NCI-H2029 treated with DMSO at 0.1 percent for 48 hours (cell line): ENCODE measurements at places on chromosomes 4 and X.
A peak's percentile ranks its signal among the peaks of the same experiment; 100 is the strongest.

GRCh38 chr4:24799544-24800324 is 4.4 kb downstream of the SOD3 start:
- DNase-seq: no peak

DNA sequence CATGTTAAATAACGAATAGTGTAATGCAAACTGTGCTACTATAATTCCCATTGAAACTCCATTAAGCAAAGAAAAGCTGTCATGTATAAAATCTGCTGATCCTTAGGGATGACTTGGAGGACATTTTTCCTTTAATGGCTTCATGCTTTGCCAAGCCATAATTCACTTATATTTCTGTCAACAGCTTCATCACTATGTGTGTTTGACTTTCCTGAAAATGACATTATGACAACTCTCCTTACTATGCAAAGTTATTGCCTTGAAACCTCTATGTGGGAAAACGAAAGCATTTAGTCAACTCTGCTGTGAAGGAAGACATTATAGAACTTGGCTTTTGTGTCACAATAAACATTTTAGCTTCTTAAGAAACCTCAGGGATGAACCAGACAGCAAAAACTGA is 210.5 kb downstream of the GRXCR1 start:
- DNase-seq: no peak

GRCh38 chr4:56130606-56131155 is 181.9 kb downstream of the CEP135 start:
- peak; percentile 13 for DNase-seq

- peak; percentile 5 for DNase-seq
Measured at GRCh38 chrX:78139160-78140123, at the start of gene TAF9B. Gene TAF9B, minus strand, starts transcription at chrX:78139650. Its CDS starts 39 bp downstream, at chrX:78139611.

DNA sequence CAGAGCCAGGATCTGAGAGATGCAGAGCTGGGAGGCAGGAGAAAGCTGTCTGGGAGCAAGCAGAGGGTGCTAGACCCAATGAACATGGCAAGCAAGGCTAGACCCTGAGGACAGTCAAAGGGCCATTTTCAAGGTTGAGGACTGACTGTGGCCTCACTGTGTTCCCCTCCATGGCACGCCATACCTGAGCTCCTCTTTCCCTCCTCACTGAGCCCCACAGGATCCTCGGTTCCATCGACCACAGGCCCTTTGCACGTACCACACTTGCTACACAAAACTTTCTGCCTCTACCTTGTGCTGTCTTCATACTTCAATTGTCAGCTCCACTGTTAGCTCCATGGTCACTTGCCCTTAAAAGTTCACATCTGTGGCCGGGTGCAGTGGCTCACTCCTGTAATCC is 45.5 kb upstream of the CD99 start:
- DNase-seq: no peak

DNA sequence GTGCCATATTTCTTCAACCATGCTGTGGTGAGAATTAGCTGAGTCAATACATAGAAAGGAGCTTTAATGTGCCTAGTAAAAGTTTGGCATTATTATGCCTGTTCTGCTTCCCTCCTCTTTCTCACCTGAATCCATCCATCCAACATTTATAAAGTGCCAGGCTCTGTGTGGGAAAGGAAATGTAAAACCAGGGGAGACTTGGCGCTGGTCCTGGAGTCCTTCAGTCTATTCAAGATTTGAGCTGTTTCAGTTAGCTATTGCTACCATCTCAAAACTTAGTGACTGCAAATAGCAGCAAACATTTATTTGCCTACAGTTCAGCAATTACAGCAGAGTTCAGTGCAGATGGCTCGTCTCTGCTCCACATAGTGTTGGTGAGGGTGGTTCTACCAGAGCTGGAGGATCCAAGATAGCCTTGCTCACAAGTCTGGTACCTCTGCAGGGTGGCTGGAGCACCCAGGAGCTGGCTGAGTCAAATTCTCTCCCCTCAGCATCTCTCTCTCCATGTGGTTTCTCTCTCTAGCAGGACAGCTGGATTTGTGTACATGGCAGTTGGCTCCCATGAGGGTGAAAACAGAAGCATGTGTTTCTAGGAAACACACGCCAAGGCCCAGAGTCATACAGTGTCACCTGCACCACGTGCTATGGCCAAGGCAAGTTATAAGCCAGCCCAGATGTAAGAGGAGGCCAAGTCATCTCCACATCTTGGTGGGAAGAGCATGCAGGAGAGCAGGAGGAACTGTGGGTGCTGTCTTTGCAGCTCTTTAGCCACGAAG is 77.3 kb downstream of the FHDC1 start:
- no peak for DNase-seq

DNA sequence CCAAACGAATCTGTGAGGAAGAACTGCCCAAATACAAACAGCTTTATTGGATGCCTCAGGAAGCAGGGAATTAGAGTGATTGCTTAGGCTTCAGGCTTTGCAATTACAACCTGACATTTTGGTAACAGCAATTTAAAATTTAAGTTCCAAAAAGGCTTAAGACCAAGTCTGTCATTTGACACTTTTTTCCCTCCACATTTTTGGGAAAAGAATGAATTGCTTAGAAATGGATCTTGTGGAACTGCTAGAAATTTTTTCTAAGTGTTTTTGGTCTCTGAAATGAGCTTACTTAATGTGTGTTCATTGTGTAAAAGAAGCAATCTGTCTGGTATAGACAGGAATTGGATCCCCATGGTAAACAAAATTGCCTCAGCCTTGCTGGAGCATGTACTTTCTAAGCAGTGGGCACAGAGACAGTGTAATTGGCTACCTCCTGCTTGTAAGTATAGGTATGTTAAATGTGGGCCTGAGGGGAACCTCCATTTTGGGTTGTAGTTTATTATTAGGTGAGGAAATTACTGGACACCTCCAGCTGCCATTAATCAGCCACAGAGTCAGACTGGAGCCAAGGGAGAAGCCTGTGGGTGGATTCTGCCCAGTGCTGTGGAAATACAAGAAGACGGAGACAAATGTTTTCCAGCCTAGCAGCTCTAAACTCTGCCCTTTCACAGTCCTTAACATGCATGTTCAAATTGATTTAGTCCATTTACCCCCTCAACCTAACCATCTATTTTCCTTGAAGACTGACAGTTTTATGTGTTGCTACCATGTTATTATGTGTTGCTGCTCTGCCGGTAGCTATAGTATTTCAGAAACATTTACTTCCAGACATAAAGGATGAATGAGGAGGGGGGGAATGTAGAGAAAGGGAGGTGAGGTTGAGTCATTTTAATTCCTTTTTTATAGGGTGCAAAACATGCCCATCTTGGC is 473.0 kb downstream of the SPRY1 start:
- no peak for DNase-seq

DNA sequence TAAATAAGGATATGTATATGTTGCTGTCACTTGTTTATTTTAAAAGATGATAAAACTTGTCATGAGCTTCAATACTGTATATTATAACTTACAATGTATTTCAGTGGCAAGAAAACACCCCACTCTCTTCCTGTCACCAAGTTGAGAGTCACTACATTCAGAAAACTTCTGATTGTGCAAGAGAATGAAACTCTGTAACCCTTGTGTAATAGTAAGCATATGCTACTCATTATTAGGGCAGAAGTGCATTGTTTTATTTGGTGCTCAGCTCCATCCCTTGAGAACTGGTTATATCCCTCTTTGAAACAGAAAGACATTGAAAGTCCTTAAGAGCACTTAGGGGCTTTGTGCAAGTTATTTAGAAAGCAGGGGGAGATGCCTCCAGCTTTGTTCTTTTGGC is 594.5 kb downstream of the ARAP2 start:
- no peak for DNase-seq

DNA sequence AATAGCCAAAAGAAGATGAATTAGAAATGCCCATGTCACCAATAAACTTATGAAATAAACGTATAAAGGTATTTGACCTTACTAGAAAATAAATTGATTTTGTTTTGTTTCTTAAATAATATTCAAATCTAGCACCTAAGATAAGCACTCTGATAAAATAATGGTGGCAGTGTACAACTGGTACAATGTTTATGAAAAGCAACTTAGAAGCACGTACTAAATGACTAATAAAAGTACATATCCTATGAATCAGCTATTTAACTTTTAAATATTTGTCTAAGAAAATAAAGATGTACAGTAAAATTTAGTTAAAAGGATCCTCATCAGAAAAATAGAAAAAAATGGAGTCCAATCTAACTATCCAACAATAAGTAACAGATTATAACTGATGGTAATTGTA is 6.7 kb downstream of the MANBA start:
- no peak for DNase-seq

DNA sequence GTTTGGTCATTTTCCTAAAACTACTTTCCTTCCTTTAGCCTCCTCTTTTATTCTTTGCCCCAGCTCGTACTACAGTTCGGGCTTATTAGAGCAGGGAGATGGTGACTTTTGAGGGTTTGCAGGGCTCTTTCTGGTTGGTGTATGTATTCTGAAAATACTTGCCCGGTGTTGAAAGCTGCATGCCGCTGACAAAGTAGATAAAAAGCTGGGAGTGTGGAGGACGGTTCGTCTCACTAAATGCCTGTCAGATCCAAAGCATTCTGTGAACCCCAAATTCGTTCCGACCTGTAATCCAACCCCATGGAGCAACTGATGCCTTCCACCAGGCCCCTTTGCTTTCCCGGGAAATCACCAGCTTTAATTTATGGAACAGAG is 19.2 kb downstream of the TRIM2 start:
- DNase-seq: no peak

DNA sequence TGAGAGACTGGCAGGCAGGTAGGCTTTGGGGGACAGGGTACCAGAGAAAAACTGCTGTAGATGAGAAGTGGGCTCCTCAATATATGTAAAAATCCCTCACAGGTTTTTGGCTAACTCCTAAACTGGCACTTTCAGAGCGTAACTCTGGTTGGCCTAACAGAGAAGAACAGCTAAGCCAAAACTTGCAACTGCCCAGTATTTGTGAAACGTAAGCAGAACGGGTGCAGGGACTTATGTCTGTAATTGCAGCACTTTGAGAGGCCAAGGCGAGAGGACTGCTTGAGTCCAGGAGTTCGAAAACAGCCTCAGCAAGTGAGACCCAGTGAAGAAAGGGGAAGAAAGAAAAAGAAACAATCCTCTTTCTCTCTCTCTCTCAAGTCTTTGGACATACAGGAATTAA is 25.0 kb downstream of the EIF4E start:
- no peak for DNase-seq

DNA sequence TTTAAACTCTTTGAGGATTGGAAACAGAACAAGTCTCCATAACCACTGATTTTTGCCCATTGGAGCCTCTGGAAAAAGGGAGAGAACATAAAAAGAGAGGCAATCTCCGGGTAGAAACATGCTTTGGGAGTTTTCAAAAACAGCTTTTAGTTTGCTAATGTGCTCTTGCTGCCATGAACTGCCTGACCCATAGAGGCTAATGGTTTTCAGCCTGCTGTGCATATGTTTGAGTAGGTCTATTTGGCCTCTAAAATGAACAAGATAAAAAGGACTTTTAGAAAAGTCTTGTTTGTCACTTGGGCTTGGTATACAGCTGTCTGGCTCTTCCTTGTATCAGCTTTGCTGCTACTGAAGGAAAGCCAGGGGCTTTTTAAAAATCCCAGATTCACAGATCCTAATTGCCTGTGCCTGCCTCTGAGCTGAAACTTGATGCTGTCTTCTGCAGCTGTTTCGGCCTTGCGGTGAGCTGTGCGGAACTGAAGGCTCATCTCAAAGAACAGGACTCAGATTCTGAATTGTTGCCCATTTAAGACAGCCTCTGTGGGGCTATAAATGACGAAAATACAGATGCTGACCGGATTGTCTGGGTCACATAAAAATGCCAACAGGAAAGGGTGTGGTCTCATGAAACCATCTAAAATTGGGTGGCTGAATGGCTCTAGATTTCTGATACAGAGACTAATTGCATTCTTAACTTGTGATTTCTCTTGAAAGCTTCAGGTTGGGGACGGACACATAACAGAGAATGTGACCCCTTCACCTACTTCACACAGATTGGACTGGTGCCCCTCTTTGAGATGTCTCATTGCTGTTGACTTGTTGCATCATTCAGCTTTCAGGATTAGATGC is 18.4 kb upstream of the ZNF41 start:
- DNase-seq: no peak

- no peak for DNase-seq
Measured at GRCh38 chrX:78573630-78574029, 85.5 kb downstream of the RTL3 start.

- DNase-seq: peak; percentile 0
Measured at GRCh38 chrX:97609938-97610337, 726.2 kb downstream of the RPA4 start.

- no peak for DNase-seq
Measured at GRCh38 chrX:71147496-71148277, 3.0 kb downstream of the NLGN3 start.

DNA sequence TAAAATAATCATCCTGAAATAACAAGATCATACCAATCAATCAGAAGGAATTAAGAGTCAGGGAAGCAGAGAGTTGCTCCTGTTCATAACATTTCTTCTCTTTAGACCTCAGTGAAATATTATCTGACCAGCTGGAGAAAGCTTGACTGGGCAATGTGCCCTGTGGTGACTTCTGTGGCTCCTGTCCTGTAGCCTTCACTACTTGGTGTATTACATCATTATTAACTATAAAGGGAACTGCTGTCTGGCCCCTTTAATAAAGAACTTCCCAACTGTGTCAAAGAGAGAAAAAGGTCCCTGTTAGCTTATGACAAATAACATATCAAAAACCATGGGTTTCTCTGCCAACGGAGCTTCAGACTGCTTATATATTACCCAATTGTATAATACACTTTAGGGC is 18.0 kb downstream of the OPHN1 start:
- DNase-seq: no peak

DNA sequence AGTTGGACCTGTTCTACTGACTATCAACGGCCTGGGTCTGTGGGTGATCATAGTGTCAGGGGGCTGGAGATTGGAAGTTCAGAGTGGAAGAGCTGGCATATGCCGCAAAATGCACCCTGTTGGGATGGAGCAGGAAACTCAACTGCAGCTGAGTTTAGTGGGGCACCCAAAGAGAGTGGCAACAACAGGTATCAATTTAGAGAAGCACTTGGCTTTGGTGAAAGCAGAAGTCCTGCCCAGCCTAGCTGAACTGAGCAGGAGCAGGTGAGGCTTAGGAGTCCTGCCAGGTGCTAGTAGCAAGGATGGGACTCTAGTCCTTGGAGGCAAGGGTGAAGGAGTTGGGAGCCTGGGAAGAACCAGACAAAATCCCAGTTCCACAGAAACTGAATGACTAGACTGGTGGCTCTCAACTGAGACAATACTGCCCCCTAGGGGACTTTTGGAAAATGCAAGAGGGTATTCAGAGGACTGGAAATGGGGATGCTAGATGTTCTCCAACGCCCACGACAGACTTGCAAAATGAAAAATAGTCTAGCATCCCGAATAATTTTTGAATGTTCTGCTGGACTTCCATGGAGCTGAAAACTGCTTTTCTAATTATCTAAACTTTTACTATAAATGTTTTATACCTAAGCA is 49.4 kb downstream of the RTL9 start:
- peak; percentile 60 for DNase-seq
